ENCODE measurements at places on chromosomes 7 and 10.

GRCh38 chr7:149869867-149870266 is 3.9 kb upstream of the ATP6V0E2 start:
- no peak for DNase-seq

- no peak for DNase-seq
Measured at GRCh38 chr7:155965010-155965409, 152.7 kb upstream of the SHH start.

DNA sequence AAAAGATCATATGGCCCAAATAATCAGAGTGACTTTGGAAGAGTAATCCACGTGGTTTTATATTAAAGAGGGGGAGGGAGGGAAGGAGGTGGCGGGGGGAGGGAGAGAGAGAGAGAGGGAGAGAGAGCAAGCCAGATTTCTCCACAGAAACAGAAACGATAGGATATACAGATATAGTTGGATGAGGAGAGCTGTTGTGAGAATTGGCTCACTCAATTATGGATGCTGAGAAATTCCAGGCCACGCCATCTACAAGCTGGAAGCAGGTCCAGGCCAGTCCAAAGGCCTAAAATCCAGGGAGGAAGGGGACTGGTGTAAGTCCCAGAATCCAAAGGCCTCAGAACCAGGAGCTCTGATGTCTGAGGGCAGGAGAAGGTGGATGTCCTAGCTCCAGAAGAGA is 75.5 kb downstream of the CXCL12 start:
- DNase-seq = no peak

DNA sequence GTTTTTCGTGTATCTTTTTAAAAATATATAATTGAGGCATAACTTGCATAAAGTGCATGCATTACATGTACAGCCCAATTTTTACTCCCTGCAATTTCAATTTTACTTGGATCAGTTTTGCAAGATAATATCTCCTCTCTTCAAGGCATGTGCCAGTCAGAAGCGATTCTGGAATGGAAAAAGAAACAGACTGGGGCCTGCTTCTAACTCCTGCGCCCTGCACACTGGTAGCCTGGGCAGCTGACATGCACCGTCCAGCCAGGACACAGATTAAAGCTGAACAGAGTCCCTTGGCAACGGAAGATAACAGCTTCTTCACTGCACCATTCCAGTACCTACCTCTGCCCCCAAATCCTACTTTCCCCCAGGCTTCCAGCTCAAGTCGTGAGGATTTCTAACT is 182.1 kb downstream of the FAM107B start:
- DNase-seq = no peak

- no peak for DNase-seq
Measured at GRCh38 chr7:25093268-25093826, 31.7 kb downstream of the CYCS start.

GRCh38 chr10:128540128-128540762 is 414.0 kb upstream of the MKI67 start:
- no peak for DNase-seq

- no peak for DNase-seq
Measured at GRCh38 chr7:90988996-90989765, 275.1 kb upstream of the FZD1 start.

GRCh38 chr7:128986609-128987008 is 48.9 kb downstream of the IRF5 start:
- no peak for DNase-seq

GRCh38 chr7:129282865-129283264 is 58.0 kb downstream of the AHCYL2 start:
- DNase-seq = no peak

Measured in GM12878 (cell line).